Stimulated activated CD4-positive, alpha-beta T cell treated with anti-CD3 and anti-CD28 coated beads, TNF-alpha, amount 100 ng/mL, for 48 hours (primary cell): ENCODE measurements at places on chromosomes 11 and 22.
A peak's percentile ranks its signal among the peaks of the same experiment; 100 is the strongest.

- DNase-seq, result no peak
Measured at GRCh38 chr22:19218541-19219233, 40.2 kb upstream of the SLC25A1 start.

GRCh38 chr22:17827466-17827865 is 53.2 kb upstream of the BID start:
- no peak for DNase-seq

DNA sequence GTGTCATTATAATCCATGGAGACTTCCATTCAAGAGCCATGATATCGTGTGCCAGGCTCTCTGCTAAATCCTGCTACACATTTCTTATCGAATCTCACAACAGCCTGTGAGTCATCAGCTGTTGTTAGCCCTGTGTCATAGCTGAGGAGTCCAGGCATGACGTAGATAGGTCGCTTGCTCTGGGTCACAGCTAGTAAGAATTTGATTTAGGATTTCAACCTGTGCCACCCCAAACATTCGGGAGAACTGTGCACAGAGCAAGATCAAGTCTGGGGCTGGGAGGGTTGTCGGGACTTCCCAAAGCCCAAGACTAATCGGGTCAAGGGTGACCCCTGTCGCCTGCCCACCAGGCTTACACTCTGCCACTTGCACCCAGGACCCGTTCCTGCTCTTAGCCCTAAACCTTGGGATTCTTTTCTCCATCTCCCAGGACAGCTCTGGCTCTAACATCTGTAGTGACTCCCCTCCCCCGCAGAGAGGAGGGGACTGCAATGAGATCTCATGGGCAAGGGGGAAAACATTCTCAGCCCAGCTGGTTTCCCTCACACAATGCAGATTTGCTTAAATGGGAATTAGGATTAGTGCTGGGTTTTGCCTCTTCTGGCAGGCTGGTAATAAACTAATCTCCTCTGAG is 34.3 kb downstream of the TSPAN18 start:
- no peak for DNase-seq

- DNase-seq, result no peak
Measured at GRCh38 chr11:126809514-126810289, 190.9 kb downstream of the KIRREL3 start.

- no peak for DNase-seq
Measured at GRCh38 chr11:2513441-2513840, 68.6 kb downstream of the KCNQ1 start.

DNA sequence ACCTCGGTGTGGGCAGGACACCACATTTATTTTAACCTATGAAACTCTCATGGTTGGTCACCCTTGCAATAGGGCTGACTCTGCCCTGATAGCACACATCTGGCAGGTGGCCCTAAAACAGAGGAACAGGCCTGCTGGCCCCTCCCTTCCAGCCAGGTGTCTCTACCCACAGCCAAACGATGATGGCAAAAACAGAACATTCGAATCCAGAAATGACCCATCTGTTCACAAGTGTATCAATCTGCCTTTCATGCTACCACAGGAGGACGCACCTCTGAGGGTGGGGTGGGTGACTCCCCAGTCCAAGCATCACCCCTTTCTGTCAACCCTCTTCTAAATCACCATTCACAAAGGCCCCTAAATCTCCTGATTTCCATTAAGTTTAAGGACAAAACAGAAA is 118.1 kb downstream of the ETS1 start:
- no peak for DNase-seq

DNA sequence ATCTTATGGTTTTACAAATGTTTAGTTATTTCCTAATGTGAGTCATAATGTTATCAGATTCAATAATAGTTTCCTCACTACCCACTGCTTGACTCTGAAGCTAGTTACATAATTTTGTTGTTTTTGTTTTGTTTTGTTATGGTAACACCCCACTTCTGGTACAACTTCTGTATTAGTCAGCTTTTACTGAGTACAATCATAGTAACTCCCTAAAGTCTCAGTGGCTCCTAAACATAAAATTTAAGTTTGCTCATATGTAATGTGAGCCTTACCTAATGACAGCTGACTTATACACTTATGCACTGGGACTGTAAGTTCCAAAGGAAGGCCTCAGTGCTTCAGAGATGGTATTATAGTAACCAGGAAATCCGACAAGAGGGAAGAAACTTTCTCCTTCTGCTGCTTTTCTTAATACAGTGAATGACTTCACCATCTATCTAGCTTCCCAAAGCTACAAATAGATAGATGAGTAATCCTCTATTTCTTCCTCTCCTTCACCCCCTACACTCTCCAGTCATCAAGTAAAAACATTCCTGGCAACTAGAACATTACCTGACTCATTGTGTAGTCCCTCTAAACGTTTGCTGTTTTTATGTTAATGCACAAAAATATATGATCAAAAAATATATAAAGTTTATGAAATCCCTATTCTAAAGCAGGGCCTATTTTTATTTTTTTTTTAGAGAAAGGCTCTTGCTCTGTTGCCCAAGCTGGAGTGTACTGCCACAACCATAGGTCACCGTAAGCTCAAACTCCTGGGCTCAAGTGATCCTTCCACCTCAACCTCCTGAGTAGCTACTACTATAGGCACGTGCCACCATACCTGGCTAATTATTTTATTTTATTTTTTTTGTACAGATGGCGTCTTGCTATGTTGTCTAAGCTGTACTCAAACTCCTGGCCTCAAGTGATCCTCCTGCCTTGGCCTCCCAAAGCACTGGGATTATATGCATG is 563.0 kb downstream of the SOX6 start:
- DNase-seq, result no peak

GRCh38 chr22:37208401-37209139 is 3.7 kb downstream of the SSTR3 start:
- DNase-seq, result no peak

DNA sequence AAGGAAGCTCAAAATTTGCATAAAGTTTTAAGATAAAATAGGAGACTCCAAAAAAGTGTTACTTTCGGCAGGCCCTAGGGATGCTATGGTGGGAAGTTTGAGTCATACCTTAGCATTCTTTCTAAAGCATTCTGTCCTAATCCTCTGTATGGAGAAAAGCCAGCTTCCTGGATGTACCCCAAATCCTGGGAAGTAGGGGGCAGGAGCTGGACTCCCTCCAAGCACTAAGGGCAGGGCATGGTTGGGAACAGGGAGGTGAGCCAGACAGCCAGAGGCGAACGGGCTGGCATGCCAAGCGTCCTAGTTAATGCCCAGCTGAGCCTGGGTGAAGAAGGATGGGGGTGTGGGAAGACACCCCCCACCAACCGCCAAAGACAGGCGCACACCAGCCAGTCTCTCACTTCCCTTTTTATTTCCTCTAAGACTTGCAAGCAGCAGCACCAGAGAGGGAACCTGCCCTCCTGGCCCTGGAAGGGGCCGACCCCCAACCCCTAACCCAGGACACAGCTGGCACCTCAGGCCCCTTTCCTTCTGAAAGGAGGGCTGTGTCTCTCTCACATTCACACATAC is 23.9 kb downstream of the RTN4RL2 start:
- DNase-seq, result no peak

DNA sequence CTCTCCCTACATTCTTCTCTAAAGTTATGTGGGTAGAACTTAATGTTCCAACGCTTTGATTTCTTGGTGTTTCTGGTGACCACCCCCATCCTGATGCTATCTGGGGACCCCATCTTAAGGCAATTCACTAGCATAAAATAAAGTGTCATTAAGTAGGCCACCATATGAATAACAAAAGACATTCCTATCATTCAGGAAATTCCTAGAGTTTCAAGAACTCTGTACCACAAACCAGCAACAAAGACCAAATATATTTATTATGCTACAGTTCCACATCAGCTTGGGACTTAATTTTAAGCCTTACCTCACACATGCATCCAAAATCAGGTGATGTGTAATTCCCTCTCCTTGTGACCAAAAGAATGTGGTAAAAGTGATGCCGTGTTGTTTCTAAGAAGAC is 254.6 kb upstream of the LRRC4C start:
- DNase-seq, result no peak

DNA sequence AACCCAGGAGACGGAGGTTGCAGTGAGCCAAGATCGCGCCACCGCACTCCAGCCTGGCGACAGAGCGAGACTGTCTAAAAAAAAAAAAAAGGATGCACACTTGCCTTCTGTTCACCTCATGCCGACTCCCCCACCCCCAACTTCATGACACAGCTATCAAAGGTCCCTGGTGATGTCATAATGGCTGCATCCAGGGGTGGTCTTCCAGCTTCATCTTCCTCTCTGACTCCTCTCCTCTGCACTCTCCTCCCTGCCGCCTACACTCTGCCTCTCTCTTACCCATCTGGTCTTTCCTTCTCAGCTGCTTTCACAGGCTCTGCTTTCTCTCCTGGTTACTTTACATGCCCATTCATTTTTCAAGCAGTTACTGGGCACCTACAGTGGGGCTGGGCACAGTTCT is 16.4 kb upstream of the KDM2A start:
- DNase-seq, result no peak

GRCh38 chr11:66543263-66544107 is 2.4 kb downstream of the ZDHHC24 start:
- DNase-seq, result no peak

DNA sequence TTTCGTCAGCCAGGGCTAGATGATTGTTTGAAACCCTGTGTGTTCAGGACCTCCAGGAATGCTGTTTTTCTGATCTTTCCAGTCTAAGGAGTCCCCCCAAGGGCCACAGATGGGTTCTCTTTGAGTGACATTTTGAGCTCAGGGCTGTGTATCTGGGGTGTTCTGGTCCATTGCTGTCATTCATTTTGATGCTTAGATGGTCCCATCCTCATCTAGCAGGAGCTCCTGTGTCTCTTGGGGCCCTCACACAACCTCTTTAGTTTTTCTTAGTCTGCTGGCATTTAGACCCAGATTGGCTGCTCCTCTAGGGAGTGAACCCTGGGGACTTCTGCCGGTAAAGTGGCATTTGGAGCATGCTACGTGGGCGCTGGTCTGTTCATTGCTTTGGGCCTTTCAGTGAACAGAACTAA is 39.1 kb downstream of the MED15 start:
- DNase-seq, result no peak

GRCh38 chr11:133164986-133165385 is 367.3 kb downstream of the OPCML start:
- DNase-seq, result no peak

GRCh38 chr11:101717619-101718018 is 133.8 kb upstream of the TRPC6 start:
- no peak for DNase-seq

DNA sequence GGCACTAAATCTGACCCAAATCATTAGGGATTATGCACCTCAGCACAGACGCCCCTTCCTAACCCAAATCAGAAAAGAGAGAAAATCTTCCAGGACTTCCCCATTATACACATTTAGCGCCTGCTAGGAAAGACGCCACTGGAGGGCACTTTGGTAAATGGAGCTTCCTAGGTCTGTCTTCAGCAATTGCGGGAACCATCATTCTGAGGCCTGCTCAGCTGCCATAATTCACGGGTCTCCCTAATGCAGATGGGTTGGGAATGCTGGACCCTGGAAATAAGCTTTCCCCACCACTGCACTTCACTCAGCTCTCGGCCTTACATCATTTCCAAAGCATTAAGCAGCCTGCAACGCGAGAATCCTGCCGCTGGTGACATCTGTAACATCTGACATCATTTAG is 86.2 kb upstream of the OPCML start:
- DNase-seq, result no peak

- no peak for DNase-seq
Measured at GRCh38 chr22:27883656-27884350, 35.3 kb downstream of the PITPNB start.

DNA sequence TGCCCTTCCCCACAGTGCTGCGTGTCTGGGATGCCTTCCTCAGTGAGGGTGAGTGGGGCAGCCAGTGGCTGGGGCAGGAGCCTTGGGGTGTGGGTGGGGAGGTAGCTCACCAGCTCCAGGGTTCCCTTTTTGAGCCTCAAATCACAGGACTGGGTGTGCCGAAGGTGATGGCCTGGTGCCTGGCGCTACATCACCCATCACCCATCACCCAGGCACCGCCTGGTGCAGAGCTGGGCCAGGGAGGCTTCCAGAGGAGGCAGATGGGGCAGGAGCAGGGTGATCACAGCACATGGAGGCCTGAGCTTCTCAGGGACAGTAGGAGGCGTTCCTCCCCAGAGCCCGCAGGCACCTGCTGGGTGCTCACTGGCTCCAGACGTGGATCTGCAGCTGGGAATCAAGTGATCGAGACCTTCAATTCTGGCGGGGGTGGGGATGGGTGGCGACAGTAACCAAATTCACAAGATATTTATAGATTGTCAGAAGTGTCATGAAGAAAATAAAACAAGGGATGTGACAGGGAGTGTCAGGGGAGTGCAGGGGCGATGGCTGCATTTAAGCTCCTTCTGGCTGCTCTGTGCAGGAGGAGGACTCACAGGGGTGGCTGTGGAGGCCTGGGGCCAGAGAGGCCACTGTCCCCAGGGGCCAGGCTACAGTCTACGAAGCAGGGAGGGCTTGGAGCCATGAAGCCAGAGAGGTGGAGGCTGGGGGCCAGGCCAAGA is 3.2 kb downstream of the TBC1D10C start:
- DNase-seq, result no peak

DNA sequence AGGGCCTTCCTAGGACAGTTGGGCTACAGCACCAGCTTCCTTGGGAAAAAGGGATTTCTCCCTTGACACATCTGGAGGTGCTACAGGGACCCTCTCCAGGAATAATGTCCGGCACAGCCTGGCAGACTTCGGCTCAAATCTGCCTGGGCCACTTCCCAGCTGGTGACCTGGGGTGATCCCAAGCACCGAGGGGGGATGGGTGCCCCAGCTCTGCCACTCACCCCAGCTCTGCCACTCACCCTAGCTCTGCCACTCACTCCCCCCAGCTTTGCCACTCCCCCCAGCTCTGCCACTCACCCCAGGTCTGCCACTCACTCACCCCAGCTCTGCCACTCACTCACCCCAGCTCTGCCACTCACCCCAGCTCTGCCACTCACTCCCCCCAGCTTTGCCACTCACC is 9.9 kb downstream of the OSBPL5 start:
- no peak for DNase-seq

GRCh38 chr11:125685228-125685627 is 4.6 kb upstream of the ACRV1 start:
- DNase-seq, result no peak

DNA sequence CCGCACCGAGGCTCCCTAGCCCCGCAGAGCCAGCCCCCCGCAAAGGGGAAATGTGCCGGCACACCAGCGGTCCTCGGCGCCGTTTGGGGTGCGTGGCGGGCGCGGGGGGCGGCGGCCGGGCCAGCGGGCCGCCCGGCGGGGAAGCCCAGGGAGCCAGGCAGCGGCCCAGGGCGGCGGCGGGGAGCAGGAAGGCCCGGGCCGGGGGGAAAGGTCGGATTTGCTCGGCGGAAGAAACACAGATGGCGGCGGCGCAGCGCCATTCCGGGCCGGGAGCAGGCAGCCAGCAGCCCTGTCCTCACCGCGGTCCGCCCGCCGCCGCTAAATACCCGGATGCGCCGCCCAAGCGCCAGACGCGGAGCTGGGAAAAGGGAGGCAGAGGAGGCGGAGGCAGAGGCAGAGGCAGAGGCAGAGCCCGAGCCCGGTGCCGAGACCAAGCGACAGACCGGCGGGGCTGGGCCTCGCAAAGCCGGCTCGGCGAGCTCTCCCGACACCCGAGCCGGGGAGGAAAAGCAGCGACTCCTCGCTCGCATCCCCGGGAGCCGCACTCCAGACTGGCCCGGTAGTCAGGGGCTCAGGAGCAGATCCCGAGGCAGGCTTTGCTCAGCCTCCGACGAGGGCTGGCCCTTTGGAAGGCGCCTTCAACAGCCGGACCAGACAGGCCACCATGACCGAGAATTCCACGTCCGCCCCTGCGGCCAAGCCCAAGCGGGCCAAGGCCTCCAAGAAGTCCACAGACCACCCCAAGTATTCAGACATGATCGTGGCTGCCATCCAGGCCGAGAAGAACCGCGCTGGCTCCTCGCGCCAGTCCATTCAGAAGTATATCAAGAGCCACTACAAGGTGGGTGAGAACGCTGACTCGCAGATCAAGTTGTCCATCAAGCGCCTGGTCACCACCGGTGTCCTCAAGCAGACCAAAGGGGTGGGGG is 2.6 kb upstream of the GCAT start:
- DNase-seq, result peak; percentile 70
